Transverse colon (tissue), 4 donors: ENCODE measurements at places on chromosomes 11 and 22. TPM values are rescaled to one million over a fixed set of nuclear protein-coding genes. Genes with fewer than 3 reads are reported as not detected.

Gene FOLR2
- 8.6 TPM for total RNA-seq

- no peaks in the 10 kb centered on the region for H3K4me1 ChIP-seq
- no peaks in the 10 kb centered on the region for H3K36me3 ChIP-seq
- H3K27ac ChIP-seq: no peak overlapping the region
- peak; percentile 39 for DNase-seq
- no peaks in the 10 kb centered on the region for H3K27me3 ChIP-seq
Observed at GRCh38 chr11:113896156-113896879, 8.3 kb upstream of the HTR3B start.

GRCh38 chr11:110828086-110828485 lies 115.8 kb upstream of the ARHGAP20 start:
- no peak overlapping the region for H3K27ac ChIP-seq
- DNase-seq: no peak
- no peaks in the 10 kb centered on the region for H3K4me1 ChIP-seq
- H3K36me3 ChIP-seq: no peaks in the 10 kb centered on the region
- H3K4me3 ChIP-seq: no peak overlapping the region

DNA sequence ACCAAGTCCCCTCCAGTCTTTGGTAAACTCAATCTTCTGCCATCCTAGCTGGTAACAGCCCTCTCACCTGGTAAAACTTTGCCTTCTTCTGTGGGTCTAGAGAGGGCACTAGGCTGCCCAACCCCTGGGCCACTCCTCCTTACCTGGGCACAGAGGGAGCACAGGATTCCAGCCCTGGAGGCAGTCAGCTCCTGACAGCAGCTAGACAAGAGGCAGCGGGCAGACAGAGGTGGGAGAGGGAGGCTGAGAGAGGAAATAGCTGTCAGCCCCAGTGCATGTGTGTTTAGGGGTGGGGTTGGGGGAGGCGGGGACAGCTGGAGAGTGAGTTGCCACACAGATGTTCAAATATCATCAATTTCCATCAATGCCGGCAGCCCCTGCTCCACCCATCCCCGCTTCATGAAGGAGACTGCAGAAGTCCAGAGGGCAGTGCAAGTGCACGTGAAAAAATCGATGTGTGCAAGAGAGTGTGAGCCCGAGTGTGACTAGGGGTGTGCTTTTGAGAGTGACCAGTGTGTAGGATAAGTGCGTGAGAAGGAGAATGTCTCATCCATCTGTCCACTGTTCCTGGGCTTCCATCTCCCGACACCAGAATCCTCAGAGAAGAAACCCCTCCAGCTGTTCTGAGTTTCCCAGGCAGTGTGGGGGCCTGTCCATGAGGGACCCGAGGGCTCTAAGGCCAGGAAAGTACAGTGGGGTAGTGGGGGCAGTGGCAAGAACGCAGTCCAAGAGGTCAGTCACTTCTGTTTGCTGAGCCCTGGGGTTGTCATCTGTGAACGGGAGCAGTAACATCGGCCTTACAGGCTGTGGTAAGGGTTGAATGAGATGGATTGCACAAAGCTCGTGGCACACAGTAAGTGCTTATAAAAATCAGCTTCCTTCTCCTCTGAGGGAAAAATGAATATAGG lies at the start of gene PTGDR2:
Gene PTGDR2 (minus strand): TSS at position 225 of the 908 bp plus-strand sequence. CDS start 2,228 bp downstream, outside the sequence.
- DNase-seq: peak; percentile 26
- peak within 1 kb of the TSS; percentile 47 for H3K27ac ChIP-seq
- no peaks in the 10 kb centered on the region for H3K27me3 ChIP-seq
- peak within 1 kb of the TSS; percentile 21 for H3K4me3 ChIP-seq
- no peaks in the 10 kb centered on the region for H3K36me3 ChIP-seq
- H3K4me1 ChIP-seq: peaks cover 15% of the 10 kb centered on the region

GRCh38 chr11:123526027-123526805 lies 96.1 kb downstream of the GRAMD1B start:
- no peaks in the 10 kb centered on the region for H3K4me1 ChIP-seq
- H3K36me3 ChIP-seq: no peaks in the 10 kb centered on the region
- no peaks in the 10 kb centered on the region for H3K27me3 ChIP-seq
- no peak for DNase-seq

- H3K27ac ChIP-seq: peak overlapping the region; percentile 27
- peaks cover 12% of the 10 kb centered on the region for H3K4me1 ChIP-seq
- no peak overlapping the region for H3K4me3 ChIP-seq
- no peaks in the 10 kb centered on the region for H3K36me3 ChIP-seq
- DNase-seq: peak; percentile 88
Observed at GRCh38 chr11:117907276-117908108, 21.7 kb downstream of the TMPRSS13 start.

Gene BARX2
- total RNA-seq: 5.6 TPM

DNA sequence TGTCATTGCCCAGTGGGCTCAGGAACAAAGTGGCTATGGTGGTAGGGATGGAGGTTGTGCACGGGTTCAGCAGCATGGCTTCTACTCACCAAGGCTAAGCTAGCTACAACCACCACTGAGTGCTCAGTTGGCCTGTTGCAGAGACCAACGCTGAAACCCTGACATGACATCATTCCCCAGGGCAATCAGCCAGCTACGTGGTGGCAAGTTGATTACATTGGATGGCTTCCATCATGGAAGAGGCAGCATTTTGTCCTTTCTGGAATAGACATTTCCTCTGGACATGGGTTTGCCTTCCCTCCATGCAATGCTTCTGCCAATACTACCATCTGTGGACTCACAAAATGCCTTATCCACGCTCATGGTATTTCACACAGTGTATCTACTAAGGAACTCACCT lies 634.3 kb downstream of the OPCML start:
- DNase-seq: no peak
- no peaks in the 10 kb centered on the region for H3K4me1 ChIP-seq
- H3K36me3 ChIP-seq: no peaks in the 10 kb centered on the region

- H3K4me3 ChIP-seq: no peak overlapping the region
- no peaks in the 10 kb centered on the region for H3K36me3 ChIP-seq
- peaks cover 8% of the 10 kb centered on the region for H3K27me3 ChIP-seq
- peak; percentile 87 for DNase-seq
- H3K4me1 ChIP-seq: peaks cover 11% of the 10 kb centered on the region
- no peak overlapping the region for H3K27ac ChIP-seq
Observed at GRCh38 chr22:46367707-46368191, 32.2 kb downstream of the TRMU start.

GRCh38 chr11:43871051-43871450 lies 9.6 kb upstream of the ALKBH3 start:
- H3K36me3 ChIP-seq: no peaks in the 10 kb centered on the region
- H3K27me3 ChIP-seq: peaks cover 48% of the 10 kb centered on the region
- H3K4me3 ChIP-seq: no peak overlapping the region
- DNase-seq: no peak
- no peaks in the 10 kb centered on the region for H3K4me1 ChIP-seq

DNA sequence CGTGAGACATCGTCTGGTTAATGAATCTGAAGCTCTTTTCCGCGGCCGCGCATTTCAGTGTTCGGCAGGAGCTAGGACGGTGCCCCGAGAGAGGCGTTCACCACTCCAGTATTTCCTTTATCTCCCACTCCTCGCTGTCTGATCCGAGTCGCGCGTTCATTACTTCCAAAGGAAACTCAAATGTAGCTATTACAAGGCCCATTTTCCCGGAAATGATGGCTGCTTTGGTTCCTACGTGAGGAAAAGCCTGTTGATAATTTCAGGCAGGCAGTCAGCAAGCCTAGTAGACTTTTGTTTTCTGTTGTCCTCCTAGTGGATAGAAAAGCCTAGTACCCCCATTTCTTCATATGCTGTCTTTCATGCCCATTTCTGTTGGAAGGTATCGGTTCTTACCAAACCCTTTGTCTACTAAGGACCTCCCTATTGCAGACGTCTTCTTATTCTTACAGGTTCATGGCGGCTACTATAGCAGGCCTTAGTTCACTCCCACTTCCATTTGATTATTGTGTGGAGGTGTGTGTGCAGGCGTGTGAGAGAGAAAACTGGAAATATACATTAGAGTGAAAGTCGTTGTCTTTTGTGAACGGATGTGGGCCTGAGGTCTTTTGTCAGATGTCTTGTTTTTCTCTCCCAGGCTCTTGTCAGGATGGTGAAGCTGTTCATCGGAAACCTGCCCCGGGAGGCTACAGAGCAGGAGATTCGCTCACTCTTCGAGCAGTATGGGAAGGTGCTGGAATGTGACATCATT lies 737 bp downstream of the RBM4 start:
- H3K27me3 ChIP-seq: no peaks in the 10 kb centered on the region
- peaks cover 56% of the 10 kb centered on the region for H3K4me1 ChIP-seq
- peak overlapping the region; percentile 93 for H3K27ac ChIP-seq
- peak overlapping the region; percentile 67 for H3K4me3 ChIP-seq
- H3K36me3 ChIP-seq: no peaks in the 10 kb centered on the region
- DNase-seq: peak; percentile 20

Gene SAA1
- total RNA-seq: 38.9 TPM

Gene PRDM11
- 7.0 TPM for total RNA-seq

DNA sequence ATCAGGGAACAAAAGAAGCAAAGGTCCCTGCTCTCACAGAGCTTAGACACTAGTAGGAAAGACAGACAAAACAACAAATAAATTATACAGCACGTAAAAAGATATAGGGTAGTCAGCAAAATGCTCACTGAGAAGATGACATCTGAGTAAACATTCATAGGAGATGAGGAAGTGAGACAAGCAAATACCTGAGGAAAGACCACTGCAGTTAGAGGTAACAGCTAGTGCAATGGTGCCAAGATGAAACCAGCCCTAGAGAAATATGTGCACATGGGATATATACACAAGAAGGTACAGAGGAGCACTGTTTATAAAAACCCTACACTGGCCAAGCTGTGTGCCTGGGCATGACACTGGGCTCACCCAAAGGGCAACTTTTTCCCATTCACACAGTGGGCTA lies 9.8 kb downstream of the CYP2R1 start:
- H3K27ac ChIP-seq: no peak overlapping the region
- H3K4me3 ChIP-seq: no peak overlapping the region
- peaks cover 10% of the 10 kb centered on the region for H3K4me1 ChIP-seq
- H3K27me3 ChIP-seq: no peaks in the 10 kb centered on the region
- no peak for DNase-seq

GRCh38 chr11:48134221-48134922 lies 82.2 kb upstream of the OR4B1 start:
- no peak overlapping the region for H3K4me3 ChIP-seq
- H3K4me1 ChIP-seq: no peaks in the 10 kb centered on the region
- H3K27ac ChIP-seq: no peak overlapping the region
- no peaks in the 10 kb centered on the region for H3K36me3 ChIP-seq
- no peaks in the 10 kb centered on the region for H3K27me3 ChIP-seq

DNA sequence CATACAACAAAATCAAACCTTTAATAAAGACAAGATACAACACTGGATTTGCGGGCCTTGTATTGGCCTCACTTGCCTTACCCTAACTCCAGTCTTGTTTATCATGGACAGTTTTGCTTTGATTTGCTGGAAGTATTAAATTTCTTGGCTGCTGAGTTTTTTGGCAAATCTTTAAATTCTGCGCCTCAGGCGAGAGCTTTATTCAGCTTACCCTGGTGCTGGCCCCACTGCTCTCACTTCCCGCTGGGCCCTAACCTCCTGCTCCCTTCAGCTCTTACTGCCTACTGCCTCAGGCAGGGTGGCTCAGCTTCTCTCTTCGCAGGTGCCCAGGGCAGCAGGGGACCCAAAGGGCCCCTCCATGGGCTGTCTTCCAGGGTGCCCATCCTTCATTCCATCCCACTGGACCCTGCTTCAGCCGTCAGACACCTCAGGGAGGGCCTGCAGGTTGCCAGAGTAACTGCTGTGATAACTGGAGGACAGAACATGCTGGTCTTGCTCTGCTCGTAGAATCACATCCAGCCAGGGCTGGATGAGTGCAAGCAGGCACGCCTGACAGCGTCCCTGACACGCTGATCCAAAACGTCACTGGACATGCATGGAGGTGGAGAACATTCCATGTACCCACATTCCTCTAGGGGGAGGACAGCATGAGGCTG lies 45.7 kb upstream of the TUB start:
- no peaks in the 10 kb centered on the region for H3K4me1 ChIP-seq
- no peak overlapping the region for H3K27ac ChIP-seq
- H3K36me3 ChIP-seq: no peaks in the 10 kb centered on the region
- no peaks in the 10 kb centered on the region for H3K27me3 ChIP-seq

DNA sequence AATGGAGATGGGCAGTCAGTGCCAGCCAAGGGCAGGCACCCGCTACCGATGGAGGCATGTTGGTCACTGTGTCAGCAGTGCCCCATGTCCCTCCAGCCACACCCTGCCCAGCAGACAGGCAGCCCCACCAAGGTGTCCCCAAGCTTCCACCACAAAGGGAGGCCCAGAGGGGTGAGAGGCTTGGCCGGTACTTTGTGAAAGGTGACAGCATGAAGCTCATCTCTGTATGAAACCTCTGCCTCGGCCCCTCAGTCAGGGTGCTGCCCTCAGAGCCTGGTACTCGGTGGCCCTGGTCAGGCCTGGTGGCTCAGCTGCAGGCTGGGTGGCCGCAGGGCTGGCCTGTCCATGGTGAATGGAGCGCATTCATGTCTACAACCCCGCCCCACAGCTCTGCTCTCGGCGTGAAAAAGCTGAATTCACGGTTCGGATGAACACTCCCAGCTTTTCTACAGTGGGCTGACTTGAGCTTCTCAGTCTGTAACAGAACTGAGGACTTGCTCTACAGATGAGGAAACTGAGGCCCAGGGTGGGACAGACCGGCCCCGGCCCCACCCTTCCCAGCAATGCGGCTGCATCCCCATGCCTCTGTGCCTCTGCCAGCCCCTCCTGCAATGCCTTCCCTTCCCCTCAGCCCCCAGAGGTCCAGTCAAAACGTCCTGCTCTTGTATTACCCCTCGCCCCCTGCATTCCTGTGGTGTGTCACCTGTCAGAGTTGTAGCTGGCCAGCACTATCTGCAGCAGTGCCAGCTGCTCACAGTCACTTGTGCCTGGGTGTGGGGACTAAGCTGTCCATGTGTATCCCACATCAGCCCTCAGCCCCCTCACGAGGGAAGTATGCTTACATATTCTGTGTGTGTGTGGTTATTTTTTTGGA lies 27.7 kb downstream of the RSPH14 start:
- no peaks in the 10 kb centered on the region for H3K27me3 ChIP-seq
- H3K4me1 ChIP-seq: no peaks in the 10 kb centered on the region
- H3K27ac ChIP-seq: no peak overlapping the region
- H3K36me3 ChIP-seq: no peaks in the 10 kb centered on the region
- H3K4me3 ChIP-seq: no peak overlapping the region

GRCh38 chr11:131370901-131371790 lies 731 bp downstream of the NTM start:
- H3K4me3 ChIP-seq: peak overlapping the region; percentile 12
- H3K27ac ChIP-seq: no peak overlapping the region
- peaks cover 38% of the 10 kb centered on the region for H3K27me3 ChIP-seq
- peaks cover 15% of the 10 kb centered on the region for H3K4me1 ChIP-seq
- H3K36me3 ChIP-seq: no peaks in the 10 kb centered on the region
- DNase-seq: no peak

Gene FAM180B
- total RNA-seq: not detected

Gene MS4A15
- total RNA-seq: not detected
